ENCODE measurements at places on chromosomes 16 and 17.

DNA sequence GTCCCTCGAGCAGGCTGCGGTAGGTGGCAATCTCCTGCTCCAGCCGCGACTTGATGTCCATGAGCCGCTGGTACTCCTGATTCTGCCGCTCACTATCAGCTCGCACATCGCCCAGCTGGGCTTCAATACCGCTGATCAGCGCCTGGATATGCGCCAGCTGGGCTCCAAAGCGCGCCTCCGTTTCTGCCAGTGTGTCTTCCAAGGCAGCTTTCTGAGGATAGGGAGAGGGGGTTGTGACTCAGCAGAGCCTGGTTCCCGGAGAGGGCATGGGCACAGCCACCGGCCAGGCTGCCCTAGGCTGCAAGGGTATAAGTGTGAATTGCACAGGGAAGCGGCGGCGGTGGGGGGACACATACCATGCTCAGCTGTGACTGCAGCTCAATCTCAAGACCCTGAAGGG, 4.3 kb downstream of the KRT19 start:
- DNase-seq: no peak

GRCh38 chr17:40516581-40517285, 15.3 kb upstream of the TNS4 start:
- DNase-seq: no peak

GRCh38 chr17:37614391-37614790, 5.2 kb upstream of the SYNRG start:
- DNase-seq: no peak

DNA sequence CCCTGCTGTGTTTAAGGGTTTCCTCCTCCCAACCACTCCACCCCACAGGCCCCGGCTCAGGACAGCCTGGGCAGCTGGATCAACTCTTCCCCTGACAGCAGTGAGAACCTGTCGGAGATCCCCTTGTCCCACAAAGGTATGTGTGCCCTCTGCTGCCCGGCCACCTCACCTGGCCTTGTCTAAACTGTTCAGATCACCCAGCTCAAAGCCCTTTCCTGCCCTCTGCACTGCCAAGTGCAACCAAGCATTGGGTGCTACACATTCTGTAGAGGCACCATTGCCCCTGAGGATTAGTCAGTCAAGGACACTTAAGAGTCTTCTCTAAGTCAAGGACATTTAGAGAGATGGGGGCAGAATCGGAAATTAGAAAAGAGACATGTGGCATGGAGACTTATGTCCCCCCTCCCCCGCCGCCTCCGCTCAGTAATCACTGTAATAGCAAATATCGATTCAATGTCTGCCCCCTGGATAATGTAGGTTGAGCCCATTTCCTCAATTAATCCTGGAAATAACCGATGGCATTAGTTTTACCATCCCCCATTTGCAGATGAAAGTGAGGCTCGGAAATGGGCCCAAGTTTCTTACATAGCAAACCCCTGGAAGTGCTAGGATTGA, 8.1 kb downstream of the BTBD17 start:
- no peak for DNase-seq

DNA sequence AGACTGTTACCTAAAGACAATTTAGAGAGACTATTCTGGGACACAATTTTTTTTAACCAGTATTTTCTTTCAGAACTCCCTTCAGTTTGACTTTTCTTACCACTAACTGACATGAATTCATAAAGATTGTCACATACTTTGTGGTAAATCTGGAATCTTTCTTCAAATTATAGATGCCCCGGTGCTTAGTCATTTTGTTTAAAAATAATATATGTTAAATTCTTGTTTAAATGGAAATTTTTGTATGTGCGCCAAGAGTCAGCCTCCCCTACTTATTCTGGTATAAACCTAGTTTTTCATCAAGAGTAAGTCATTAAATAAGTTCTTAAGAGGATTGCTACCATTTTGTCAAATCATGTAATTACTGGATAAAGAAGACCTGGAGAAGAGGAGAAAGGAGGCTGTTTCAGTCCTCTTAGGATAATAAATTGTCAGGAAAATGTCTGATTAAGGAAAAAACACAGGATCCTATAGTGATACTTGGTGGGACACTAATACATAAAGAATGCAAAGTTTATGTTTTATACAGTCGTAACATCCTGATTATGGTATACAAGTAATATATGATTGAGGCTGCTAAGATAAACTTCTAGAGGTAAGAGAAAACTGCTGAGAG, 424.4 kb downstream of the PMP22 start:
- no peak for DNase-seq

DNA sequence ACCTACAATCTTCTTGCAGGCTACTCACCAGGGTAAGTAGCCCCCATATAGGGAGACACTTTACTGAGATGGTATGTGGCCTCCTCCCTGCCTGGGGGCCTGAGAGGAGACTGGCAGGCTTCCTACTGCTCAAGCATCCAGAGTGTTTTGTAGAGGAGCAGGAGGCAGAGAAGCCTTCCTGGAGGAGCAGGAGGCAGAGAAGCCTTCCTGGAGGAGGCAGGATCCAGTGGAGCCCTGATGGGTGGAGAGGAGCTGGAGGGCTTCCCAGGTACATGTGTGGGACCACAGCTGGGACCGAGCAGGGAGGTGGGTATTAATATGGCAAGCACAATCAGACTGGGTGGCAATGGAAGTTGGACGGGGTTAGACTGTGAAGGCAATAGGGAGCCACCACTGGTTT, 2.1 kb upstream of the ADGRG5 start:
- no peak for DNase-seq

DNA sequence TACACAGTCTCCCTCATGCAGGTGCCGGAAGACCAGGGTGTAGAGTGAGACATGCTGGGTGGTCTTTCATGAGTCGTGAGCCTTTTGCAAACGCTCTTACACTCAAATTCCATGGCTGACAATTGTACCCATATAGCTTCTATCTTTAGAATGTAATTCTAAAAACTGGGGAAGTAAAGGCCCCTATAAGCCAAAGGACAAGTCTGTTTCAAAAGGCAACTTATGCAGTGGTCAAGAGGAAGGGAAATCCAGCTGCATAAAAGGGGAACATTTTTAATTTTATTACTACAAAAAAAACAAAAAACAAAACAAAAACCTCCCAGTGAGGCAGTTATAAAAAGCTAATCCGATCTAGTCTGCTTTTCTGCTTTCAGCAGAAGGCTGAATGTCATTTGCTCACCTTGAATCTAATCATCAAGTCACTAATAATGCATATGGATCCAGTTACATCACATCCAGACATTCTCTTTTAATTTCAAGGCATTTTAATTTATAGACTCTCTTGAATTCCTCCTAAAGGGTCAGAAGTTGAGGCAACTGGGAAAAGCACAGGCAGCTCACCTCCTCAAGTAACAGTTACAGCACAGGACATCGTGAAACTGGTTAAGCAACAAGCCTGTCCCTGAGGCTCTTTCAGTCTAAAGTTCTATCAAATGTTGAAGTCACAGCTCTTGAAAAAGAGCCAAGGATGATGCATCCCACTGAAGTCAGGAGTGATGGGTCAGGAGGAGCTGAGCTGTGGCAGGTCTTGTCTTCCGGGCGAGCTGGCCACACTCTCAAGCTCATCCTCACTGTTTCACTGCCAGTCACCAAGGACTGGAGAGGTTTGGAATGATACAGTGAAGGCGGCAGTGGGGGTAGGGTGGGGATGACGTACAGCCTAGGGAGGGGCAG, 99.7 kb downstream of the VPS53 start:
- no peak for DNase-seq

GRCh38 chr17:65047941-65048340, 8.6 kb downstream of the GNA13 start:
- DNase-seq: no peak

- DNase-seq: no peak
These were observed 181.1 kb downstream of the SNX29 start for GRCh38 chr16:12157517-12158093.

DNA sequence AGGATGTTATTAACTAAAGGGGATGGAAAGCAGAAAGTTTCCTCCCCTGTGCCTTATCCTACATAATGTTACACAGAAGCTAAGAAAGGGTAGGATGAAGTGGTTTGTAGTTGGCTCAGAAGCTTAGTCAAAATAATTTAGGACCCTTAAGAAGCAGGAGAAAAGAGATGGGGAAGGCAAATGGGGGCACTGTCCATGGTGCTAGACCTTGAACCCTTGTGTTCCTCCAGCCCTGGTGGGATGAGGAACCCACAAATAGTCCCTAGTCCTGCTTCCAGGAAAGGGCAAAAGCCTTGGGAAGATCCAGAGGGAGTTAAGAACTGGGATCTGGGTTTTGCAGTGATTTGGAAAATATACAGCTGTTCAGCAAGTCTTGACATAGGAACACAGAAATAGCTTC, 54.5 kb downstream of the SLC5A11 start:
- DNase-seq: no peak

Measured in putamen (tissue), 1 donor.